ENCODE measurements at places on chromosomes 1 and 21.
A peak's percentile ranks its signal among the peaks of the same experiment; 100 is the strongest.

GRCh38 chr1:86872086-86872485 lies 41.8 kb downstream of the SELENOF start:
- no peak for DNase-seq

- DNase-seq, result no peak
Measured at GRCh38 chr1:174626031-174627025, 178.6 kb downstream of the GPR52 start.

GRCh38 chr1:214552174-214552608 lies 789 bp upstream of the PTPN14 start:
- no peak for DNase-seq

DNA sequence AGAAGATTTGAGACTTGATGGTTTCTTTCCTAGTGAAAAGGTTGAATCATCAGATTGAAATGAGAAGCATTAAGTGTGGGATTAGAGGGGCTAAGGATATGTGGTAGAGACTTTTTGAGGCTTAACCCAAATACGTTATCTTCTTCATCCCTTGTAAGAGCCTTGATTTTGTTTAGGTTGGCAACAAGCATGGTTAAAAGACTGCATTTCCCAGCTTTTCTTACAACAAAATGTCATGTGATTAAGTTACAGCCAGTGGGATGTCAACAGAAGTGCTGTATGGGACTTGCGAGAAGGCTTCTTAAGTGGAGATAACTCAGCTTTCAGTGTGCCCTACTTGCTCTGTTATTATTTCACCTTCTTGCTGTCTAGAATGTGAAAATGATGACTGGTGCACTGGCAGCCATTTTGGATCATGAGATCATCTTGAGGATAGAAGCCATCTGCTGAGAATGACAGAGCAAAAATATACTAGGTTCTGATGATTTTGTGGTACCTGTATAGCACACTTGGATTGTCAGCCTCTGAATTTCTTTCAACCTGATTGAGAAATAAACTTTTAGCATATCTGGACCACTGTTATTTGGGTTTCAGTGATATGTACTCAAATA lies 41.3 kb upstream of the GNG12 start:
- DNase-seq, result no peak

GRCh38 chr1:211704543-211704942 lies 29.1 kb upstream of the NEK2 start:
- DNase-seq, result no peak

GRCh38 chr1:93613898-93614297 lies 67.7 kb downstream of the BCAR3 start:
- DNase-seq, result no peak

DNA sequence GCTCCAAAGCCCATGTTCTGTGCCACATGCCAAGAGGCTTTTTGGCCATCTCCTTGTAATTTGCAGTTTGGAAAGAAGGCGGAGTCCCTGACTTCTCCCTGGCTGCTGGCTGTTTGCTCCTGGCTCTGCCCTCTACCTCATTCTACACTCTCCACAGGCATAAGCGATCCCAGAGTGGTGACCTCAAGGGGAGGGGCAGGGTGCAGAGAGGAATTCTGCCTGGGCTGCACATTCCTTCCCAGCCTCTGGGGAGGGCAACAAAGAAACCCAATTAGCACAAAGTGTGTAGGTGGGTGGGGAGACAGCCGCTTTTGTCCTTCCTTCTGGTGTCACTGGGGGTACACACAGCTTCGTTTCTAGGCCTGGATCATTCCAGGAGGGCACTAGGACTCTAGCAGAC lies 95.3 kb downstream of the HIVEP3 start:
- no peak for DNase-seq

DNA sequence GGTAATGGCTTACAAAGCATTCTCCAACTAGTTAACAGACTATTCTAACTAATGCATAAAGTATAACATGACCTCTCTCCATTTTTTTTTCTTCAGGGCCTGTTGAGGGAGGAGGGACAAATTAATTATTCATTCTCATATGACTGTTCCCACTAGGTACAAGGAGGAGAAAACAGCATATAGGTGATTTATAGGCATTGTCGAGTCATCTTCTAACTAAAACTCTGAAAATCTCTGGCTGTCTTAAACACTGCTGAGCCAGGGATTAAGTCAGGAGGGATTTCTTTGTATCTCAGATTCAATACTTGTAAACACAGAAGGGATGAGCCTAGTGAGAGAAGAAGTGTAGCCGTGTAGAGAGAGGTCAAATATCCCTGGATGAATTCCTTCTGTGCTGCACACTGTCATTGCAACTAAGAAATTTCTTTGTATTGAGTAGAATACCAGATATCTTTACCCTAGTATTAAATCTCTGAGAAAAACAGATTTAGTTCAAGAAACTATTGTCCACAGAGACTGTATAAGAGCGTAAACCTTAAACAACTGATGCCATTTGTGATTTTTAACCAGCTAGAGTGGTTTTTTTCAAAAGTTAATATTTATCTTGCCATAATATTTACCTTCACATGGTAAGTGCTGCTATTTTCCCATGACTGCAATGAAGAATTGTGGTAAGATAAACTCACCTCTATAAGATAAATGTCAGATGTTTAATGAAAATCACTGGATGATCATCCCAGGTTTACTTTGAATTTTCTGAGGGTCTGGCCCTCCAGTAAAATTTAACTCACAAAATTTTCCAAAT lies 465.3 kb downstream of the RWDD3 start:
- no peak for DNase-seq

DNA sequence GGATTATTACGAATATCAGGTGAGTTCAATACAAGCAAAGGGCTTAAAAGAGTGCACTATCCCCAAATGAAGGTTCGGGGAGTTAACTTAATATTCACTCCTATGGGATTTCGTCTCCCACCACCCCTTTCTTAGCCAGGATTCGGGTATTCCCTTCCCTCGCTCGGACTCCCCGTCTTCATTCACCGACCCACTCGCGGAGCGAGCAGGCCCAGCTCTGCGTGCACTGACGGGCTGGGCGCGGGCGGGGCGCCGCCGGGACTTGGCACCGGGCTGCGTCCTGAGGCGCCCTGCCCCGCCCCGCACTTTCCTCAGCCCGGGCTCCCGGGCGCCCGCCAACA lies 7.7 kb upstream of the MPZL1 start:
- DNase-seq, result peak; percentile 64

- DNase-seq, result peak; percentile 38
Measured at GRCh38 chr21:45590246-45590725, 48.0 kb upstream of the SLC19A1 start.

- no peak for DNase-seq
Measured at GRCh38 chr1:179709841-179710329, 33.2 kb upstream of the FAM163A start.

GRCh38 chr1:108316545-108316944 lies 72.7 kb upstream of the NBPF4 start:
- DNase-seq, result no peak

DNA sequence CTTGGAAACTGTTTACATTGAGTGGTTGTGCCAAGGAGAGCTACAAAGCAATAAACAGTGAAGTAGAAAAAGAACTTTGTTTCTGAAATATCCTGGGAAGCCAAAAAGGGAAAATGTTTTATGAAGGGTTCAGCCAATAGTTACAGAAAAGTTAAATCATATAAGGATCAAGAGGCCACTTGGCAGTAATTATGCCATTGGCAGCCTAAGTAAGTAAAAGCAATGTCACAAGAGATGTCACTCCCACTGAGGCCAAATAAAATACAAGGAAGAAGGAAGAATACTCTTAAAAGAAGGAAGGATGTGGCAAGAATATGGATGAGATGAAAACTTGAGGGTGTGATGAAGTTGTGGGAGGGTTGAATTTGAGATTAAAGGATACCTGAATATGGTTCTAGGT lies 45.2 kb downstream of the EDEM3 start:
- no peak for DNase-seq

DNA sequence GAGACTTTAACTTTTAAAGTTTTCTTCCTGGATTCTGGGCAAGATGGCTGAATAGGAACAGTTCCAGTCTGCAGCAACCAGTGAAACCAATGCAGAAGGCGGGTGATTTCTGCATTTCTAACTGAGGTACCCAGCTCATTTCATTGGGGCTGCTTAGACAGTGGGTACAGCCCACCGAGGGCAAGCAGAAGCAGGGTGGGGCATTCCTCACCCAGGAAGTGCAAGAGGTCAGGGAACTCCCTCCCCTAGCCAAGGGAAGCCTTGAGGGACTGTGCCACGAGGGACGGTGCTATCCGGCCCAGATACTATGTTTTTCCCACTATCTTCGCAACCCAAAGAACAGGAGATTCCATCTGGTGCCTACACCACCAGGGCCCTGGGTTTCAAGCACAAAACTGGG lies 121.0 kb downstream of the VAV3 start:
- no peak for DNase-seq

- DNase-seq, result no peak
Measured at GRCh38 chr1:33569331-33569730, 96.9 kb downstream of the ZSCAN20 start.

DNA sequence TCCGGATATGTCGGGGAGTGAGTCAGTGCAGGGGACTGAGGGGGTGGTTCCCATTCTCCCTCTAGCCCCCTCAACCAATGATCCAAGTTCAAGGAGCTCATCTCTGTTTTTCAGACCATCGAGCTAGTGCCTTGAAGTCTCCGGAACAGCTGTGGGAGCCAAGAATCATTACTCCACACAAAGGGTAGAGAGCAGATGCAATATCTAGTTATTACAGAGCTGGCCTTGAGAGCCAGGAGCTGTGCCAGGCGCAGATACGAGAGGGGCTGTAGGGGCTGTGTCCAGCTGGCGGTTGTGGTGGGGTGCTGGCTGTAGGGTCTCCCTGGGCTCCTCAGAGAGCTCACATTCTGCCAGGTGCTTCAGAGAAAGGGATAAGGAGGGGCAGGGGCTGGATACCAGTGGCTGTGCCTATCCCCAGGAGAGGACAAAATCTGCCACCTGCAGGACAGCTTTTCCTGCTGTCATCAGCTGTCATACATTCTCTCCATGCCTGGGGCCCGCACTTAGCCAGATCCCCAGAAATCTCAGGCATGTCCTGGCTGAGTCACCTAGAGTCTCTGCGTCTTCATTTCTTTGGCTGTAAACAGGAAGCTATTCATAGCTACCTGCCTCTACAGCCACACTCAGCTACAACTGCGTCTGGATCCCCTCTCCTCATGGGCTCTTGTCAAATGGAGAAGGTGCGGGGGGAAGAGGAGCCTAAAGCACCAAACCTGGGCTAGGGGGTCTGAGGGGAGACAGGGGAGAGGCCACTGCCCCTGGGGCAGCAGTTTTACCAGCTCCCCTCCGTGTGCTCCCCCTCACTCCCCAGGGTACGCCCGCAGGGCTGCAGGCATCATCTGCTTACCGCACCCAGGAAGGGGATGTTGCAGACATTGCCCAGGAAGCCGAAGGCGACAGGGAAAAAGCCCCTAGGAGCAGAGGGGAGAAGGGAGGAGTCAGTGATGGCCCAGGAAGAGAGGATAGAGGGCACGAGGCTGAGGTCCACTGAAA lies 2.4 kb upstream of the KISS1 start:
- DNase-seq, result no peak

GRCh38 chr1:175183586-175183985 lies 9.0 kb downstream of the KIAA0040 start:
- no peak for DNase-seq

- DNase-seq, result no peak
Measured at GRCh38 chr1:119321666-119322419, 46.7 kb upstream of the HAO2 start.

- DNase-seq, result no peak
Measured at GRCh38 chr1:6653436-6654290, 29.0 kb downstream of the THAP3 start.

DNA sequence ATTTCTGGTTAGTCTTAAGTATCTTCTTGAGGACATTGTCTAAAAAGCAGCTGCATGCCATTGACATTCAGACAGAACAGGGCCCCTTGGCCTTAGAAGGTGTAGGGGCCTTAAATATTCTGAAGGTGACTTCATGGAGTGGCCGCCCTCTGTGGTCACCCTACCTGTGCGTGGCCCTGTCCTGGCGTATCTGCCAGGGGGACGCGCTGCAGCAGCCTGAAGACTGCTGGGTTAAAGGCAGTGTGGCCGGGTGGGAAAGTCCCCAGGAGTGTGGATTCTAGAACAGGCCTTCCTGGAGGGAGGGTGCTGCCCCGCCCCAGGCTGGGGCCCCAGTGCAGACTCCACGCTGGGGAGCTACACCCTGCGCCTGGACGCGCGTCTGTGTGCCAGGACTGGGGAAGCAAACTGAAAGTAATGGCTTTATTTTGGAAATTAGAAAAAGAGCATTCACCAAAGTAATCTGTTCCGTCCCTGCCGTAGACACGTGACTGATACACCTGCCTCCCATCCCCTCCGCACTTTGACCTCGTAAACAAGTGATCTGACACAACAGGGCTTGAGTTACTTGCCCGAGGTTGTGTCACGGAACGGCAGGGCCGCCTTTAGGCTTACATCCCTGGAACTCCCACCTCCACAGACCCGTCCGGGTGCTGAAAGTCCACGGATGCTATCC lies 1.8 kb downstream of the AGPAT3 start:
- DNase-seq, result no peak

DNA sequence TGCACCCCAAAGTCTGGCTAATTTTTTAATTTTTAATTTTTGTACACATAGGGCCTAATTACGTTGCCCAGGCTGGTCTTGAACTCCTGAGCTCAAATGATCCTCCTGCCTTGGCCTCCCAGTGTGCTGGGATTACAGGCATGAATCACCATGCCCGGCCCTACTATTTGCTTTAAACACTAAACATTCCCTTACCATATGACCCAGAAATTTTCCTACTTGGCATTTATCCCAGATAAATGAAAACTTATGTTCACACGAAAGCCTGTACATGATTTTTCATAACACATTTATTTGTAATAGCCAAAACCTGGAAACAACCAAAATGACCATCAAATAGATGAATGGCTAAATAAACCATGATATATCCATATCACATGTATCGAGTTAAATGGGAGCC lies 35.8 kb downstream of the NDUFS5 start:
- DNase-seq, result no peak

- no peak for DNase-seq
Measured at GRCh38 chr1:101283443-101283842, 46.6 kb downstream of the S1PR1 start.

- no peak for DNase-seq
Measured at GRCh38 chr21:42308914-42309752, 6.1 kb downstream of the TFF3 start.

GRCh38 chr1:46477153-46477929 lies 12.3 kb upstream of the DMBX1 start:
- peak; percentile 56 for DNase-seq

DNA sequence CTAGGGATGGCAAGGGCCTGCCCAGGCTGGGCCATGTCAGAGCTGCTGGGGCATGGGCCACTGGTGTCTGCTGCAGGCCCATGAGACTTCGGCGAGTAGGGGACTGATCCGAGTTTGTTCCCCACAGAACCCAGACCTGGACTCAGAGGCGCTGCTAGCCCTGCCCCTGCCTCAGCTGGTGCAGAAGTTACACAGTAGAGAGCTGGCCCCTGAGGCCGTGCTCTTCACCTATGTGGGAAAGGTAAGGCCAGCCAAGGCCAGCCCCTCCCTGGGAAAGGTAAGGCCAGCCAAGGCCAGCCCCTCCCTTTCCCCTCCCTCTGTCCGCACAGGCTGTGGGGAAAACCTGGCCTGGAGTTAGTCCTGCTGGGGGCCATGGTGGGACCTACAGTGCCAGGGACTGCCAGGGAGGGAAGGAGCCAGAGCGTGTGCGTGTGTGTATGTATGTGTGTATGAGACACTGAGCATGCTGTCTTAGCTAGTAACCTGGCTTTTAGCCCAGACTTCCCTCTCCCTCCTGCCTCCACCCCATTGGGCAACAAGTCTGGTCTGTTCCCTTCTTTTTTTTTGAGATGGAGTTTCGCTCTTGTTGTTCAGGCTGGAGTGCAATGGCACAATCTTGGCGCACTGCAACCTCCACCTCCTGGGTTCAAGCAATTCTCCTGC lies 8.0 kb downstream of the FAAH start:
- DNase-seq, result no peak
